ENCODE measurements at places on chromosomes 12 and 14.

GRCh38 chr14:95710106-95710505, 3.8 kb downstream of the TCL1A start:
- no peak for DNase-seq

DNA sequence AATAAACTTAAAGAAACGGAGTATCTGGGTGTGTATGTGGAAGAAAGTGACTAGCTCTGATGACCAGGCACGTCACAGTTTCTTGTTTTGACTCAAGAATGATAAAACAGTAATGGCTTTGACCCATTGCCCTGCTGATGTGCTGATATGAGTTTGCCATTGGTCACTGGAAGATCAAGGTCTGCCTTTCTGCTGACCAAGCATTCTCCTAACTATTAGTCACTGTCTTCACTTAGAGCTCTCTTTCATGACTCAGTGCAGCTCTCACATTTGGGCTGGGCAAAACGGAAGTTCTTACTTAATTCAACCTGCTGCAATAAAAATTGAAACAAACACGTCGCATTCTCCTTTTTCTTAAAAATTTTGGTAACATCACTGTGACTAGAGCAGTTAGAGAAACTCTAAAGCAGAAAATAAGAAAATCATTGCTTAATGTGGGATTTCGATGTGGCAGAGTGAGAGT, 366.7 kb downstream of the BTG1 start:
- DNase-seq: no peak

- DNase-seq: no peak
These were observed 81.9 kb downstream of the FAR2 start for GRCh38 chr12:29230800-29231560.

DNA sequence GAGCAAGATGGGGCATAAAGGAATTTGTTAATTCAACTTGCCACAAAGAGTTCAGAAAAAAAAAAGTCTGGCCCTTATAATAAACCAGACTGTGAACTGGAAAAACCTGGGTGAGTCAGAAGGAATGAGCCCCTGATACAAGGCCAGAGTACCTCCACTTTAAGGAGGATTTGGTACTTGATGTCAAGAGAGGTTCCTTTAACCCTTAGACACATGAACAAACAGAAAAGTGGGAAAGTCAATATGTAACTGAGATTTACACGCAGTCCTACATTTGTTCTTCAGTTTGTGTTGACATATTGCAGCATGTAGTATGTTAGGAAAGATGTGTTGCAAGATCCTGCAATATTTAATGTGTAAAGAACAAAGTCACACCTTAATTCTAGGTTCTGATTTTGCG, 14.2 kb upstream of the SLC38A4 start:
- no peak for DNase-seq

GRCh38 chr14:34356264-34356654, 105.8 kb downstream of the SPTSSA start:
- DNase-seq: no peak

DNA sequence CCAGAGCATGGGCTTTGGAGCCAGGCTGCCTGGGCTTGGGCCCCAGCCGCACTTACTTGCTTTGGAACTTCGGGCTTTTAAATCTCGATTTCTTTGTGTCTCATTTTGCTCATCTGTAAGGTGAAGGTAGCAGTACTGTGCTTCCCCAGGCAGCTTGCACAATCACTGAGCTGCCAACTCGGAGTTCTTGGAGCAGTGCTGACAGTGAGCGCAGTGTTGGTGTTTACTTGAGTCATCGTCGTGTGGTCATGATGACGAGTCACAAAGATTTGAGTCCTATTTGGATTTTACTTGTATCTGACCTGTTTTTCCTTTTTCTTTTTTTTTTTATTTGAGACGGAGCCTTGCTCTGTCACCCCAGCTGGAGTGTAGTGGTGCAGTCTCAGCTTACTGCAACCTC, 31.3 kb upstream of the ATF1 start:
- no peak for DNase-seq

DNA sequence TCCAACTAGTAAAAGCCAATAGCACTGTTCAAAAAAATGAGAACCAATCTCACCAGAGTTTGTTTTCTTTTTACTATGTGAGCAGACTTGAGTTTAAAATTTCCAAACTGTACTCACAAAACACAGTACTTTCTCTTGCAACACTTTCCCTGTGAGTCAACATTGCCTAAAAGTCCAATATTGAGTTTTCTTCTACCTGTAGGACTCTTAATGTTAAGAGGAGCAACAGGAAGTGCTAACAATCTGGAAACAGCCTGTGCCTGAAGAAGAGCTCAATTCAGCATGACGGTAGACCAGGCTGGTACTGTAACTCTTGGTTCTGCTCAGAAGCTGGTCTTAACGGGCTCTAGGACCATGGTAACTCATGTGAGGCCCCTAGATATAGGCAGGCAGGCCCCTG, 144.3 kb downstream of the MED13L start:
- DNase-seq: no peak

DNA sequence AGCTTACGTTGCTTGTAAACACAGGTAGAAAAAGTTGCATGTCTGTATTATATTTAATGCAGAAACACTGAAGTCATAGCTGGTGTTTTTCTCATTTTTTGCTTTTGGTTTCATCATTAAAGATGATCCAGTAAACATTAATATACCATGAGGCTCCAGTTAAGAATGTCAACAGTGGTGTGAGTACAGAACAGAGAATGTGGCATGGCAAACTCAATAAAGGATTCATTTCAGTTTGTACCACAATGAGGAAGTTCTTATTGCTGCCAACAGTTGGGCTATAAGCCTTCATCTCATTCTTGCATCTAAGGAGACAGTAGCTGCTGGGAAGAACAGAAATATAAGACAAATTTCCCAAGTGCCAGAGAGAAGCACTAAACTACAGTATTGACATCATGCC, 72.1 kb upstream of the ST8SIA1 start:
- no peak for DNase-seq

DNA sequence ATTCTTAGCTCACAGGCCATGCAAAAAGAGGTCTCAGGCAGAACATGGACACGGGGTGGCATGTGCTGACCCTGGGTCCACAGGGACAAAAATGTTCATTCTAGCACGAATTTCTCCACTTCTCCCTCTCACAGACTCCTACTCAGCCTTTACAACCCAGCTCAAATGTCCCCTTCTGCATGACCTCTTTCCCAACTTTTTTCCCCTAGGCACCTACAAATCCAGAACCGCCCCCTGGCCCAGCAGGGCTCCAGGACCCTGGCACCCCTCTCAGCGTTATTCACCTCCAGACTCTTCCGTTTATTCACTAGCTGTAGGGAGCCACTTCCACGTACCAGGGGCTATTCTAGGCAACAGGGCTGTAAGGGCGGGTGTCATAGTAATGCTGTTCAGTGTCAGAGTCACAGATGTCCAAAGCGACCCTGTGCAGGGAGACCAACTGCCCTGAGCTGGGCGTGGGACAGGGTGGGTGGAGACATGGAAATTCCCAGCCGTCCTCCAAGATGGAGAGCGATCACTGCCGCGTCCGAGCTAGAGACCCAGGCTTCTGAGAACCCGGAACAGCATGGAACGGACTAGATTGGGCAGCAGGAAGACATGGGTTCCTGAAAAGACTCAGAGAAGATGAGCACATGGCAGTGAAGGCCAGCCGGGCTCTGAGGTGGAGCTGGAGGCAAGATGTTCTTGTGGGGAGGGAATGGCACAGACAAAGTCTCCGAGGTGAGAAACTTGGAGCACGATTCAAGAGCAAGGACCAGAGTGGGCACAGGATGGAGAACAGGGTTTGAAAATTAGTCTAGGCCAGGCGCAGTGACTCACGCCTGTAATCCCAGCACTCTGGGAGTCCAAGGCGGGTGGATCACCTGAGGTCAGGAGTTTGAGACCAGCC, 274.9 kb upstream of the RTL1 start:
- DNase-seq: no peak

GRCh38 chr12:26744697-26745440, 88.1 kb downstream of the ITPR2 start:
- no peak for DNase-seq

DNA sequence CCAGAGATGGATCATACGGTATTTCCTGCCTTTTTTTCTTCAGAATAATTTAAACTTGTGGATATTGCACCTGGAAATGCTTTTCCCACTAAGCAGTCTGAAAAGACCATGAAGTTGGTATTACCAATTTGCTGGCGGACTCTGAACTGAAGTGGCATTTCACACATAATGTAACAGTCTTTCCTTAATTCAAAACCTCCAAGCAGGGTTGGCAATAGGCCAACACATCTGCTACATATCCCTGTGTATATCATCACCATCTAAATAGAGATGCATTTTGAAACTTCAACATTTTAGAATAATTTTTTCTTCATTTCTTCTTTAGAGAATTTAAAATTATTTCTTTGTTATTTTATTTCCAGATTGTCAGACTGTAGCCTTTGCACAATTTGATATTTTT, 100.5 kb downstream of the TSPAN8 start:
- no peak for DNase-seq

- no peak for DNase-seq
These were observed 5.3 kb downstream of the FGF6 start for GRCh38 chr12:4440187-4440941.

- DNase-seq: no peak
These were observed 1.9 kb downstream of the TMEM263 start for GRCh38 chr12:106957583-106957982.

GRCh38 chr12:118981285-118982211, at the start of gene SRRM4:
Gene SRRM4, plus strand, starts transcription at chr12:118981541. Its CDS starts 342 bp downstream, at chr12:118981883.
- DNase-seq: no peak

- DNase-seq: no peak
These were observed 1.5 kb upstream of the FGF6 start for GRCh38 chr12:4447151-4447550.

- DNase-seq: no peak
These were observed 311.8 kb upstream of the RGS6 start for GRCh38 chr14:71620401-71620800.

DNA sequence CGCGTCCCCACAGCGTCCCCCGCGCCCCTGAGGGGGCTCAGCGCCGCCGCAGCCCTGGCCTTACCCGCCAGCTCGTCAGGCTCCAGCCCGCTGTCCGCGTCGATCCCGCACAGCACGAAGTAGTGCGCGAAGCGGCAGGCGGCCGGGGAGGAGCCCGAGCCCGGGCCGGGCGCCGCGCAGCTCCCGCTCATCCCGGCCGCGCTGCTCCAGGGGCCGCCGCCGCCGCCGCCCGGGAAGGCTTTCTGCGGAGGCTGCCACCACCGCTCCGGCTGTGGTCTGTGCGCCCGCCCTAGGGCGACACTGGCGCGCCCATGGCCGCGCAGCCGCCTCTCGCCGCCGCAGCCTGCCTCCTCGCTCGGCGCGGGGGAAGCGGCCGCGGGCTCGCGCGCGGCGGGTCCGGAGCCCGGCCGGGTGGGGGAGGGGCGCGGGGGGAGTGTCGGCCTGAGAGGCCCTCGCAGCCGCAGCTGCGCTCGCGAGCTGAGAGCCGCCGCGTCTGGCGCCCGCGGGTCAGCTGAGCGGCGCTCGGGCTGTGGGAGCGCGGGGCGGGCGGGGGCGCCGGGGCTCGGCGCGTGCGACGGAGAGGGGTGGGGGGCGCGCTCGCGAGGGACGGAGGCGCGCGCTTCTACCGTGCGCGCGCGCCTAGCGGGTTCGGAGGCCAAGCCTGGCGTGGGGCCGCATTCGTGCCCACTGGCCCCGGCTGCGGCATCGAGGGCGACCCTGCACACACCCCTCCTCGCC, at the start of gene DENND5B:
Gene DENND5B (minus strand): TSS at position 495 of the 738 bp plus-strand sequence. CDS start 304 bp downstream, at position 191.
- peak; percentile 90 for DNase-seq
